ENCODE measurements at places on chromosomes 1 and 21.

DNA sequence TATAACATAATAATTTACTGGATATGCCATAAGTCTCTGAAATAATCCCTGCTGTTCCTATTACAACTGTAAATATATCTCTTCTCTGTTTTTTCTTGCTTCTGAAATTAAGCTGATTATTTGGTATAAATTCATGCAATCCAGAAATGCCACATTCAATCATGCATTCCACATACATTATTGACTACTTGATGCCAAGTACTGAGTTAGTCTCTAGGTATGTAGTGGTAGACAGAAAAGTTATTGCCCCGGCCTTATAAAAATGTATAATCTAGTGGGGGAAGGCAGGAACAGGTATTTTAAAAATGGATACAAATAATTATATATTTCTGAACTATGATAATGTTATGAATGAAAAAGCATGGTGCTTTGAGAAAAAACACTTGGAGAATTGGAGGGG lies 338.6 kb upstream of the SNX7 start:
- DNase-seq, result no peak

DNA sequence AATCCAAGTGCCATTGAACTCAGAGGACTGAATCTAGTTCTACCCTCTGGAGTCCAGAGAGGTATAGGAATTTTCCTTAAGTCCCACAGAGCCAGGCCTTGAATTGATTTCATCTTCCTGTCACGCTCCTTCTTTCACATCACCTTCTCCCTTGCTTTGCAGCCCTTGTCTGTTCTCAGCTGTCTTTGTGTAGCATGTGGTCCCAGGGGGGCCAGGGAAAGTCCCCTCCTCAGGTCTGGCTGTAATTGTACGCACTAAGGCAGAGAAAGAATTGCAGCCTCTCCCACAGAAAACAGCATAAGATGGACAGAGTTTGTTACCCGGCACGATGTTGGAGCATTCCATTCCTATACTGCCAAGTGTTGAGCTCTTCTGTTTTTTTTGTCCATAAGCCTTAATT lies 153.6 kb downstream of the FAM78B start:
- no peak for DNase-seq

DNA sequence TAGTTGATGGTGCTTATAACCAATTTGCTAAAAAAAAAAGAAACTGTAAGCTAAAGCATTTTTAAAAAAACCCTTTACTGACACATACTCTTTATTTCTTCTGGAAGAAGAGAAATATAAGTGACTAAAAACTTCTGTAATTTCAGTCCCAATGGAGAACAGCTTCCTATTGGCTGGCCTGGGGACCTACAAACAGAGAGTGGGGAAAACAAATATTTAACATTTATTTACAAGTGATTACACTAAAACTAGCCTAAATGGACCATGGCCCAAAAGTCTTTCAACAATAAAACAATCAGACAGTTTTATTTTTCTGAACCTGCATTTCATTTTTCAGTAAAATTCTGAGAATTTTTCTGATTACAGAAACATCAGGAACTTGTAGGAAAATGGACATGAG lies 15.2 kb downstream of the TARBP1 start:
- DNase-seq, result no peak

GRCh38 chr1:234108921-234109320 lies 204.4 kb downstream of the SLC35F3 start:
- no peak for DNase-seq

- no peak for DNase-seq
These were observed 23.4 kb upstream of the FMO4 start for GRCh38 chr1:171290621-171291020.

Data from stimulated activated CD8-positive, alpha-beta memory T cell treated with anti-CD3 and anti-CD28 coated beads, Interleukin-12 subunit alpha, Interleukin-12 subunit beta, amount 100 ng/mL, for 4 hours (primary cell).